ENCODE measurements at places on chromosomes 2 and 18. TPM values are rescaled to one million over a fixed set of nuclear protein-coding genes. Genes with fewer than 3 reads are reported as not detected.

Gene LYPD6
- 8.1 TPM for total RNA-seq

Gene LYPD6B
- 3.4 TPM for total RNA-seq

Gene VWC2L
- total RNA-seq: 3.2 TPM

Gene OR6B2
- not detected for total RNA-seq

Gene SNTG2
- total RNA-seq: 0.98 TPM

Gene CHRNG
- total RNA-seq: not detected

Gene RBM44
- total RNA-seq: 3.4 TPM

Gene ANKRD30BL
- total RNA-seq: 8.9 TPM

Gene PLB1
- total RNA-seq: 1.7 TPM

Gene B3GNT7
- total RNA-seq: 0.98 TPM

Gene CTAGE1
- total RNA-seq: not detected

Gene CFC1
- 0.49 TPM for total RNA-seq

Gene RESP18
- total RNA-seq: 1.2 TPM

Gene DSEL
- total RNA-seq: 59.0 TPM

Gene VSNL1
- 17.5 TPM for total RNA-seq

Gene VIT
- not detected for total RNA-seq

Gene RAPH1
- total RNA-seq: 51.6 TPM

Gene FSIP2
- total RNA-seq: 3.2 TPM

Measured in temporal lobe (tissue), 4 donors.